ENCODE measurements at places on chromosomes 16 and 17. TPM values are rescaled to one million over a fixed set of nuclear protein-coding genes. Genes with fewer than 3 reads are reported as not detected.

The ANKRD40CL gene
- 0.60 TPM for polyA plus RNA-seq

The MPHOSPH6 gene
- polyA plus RNA-seq, result 40.6 TPM

The PPY gene
- 1.7 TPM for polyA plus RNA-seq

The XYLT1 gene
- 6.6 TPM for polyA plus RNA-seq

The SDR42E1 gene
- polyA plus RNA-seq, result 8.1 TPM

The CACNG5 gene
- polyA plus RNA-seq, result not detected

The RCVRN gene
- polyA plus RNA-seq, result 0.49 TPM

GRCh38 chr16:6447021-6447790 lies 885.4 kb upstream of the RBFOX1 start:
- DNase-seq, result no peak

- no peak for DNase-seq
These were observed 10.5 kb downstream of the TIMM22 start for GRCh38 chr17:1007310-1008007.

DNA sequence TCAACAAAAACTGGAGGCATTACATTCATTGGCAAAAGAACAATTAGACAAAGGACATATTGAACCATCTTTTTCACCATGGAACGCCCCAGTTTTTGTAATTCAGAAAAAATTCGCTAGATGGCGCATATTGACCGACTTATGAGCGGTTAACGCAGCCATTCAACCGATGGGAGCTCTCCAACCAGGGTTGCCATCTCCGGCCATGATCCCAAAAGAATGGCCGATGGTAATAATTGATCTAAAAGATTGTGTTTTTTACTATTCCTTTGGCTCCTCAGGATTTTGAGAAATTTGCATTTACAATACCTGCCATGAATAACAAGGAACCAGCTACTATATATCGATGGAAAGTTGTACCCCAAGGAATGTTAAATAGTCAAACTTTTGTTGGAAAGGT lies 21.4 kb downstream of the ALOX15B start:
- peak; percentile 57 for DNase-seq

- no peak for DNase-seq
These were observed 8.3 kb downstream of the BAIAP3 start for GRCh38 chr16:1341495-1342420.

GRCh38 chr17:3513305-3514035 lies 37.7 kb downstream of the ASPA start:
- DNase-seq, result no peak

DNA sequence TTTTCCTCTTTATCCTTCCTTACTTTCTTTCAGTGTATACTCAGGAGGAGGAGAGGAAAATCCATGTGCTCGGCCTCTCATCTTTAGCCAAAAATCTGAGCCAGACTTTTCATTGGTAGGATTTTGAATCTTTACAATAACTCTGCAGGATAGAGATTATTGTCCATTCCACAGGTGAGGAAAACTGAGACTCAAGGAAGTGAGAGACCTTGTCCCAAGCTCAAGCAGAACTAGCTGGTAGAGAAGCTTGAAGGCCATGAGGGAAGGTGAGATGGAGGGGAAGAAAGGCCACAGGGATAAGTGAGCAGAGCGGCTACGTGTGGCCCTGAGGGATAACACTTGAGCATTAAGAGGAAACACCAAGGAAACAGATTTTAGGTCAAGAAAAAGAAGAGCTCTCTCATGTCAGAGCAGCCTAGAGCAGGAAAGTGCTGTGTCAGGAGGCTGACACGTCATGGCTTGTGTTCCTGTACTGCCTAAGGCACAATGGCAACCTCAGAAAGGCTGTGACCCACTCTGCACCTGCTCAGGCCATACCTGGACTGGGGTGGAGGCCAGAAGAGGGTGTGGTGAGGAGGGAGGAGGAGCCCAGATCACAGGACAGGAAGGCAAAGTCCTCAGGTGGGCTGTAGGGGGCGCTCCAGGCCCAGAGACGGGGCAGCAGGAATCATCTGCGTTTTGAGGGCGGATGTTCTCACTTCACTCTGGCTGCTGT lies 11.9 kb downstream of the MT4 start:
- DNase-seq, result peak; percentile 30

DNA sequence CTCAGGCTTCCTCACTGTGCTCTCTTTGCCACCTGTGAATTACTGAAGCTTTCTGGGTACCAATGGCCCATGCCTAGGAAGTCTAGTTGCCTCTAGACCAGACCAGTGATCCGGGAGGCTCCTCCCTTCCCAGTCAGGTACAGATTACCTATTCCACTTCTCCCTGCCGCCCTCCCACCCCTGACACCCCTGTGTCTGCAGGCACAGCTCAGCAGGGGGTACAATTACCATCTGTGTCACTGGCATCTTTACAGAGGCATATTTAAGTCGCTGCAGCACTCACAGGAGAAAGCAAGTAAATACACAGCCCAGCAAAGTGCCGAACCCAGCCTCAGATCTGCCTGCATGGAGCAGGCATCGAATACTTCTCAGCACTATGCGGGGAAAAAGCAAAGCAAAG lies 5.3 kb upstream of the WSCD1 start:
- DNase-seq, result no peak

GRCh38 chr17:51057534-51057933 lies 63.1 kb downstream of the SPAG9 start:
- no peak for DNase-seq

DNA sequence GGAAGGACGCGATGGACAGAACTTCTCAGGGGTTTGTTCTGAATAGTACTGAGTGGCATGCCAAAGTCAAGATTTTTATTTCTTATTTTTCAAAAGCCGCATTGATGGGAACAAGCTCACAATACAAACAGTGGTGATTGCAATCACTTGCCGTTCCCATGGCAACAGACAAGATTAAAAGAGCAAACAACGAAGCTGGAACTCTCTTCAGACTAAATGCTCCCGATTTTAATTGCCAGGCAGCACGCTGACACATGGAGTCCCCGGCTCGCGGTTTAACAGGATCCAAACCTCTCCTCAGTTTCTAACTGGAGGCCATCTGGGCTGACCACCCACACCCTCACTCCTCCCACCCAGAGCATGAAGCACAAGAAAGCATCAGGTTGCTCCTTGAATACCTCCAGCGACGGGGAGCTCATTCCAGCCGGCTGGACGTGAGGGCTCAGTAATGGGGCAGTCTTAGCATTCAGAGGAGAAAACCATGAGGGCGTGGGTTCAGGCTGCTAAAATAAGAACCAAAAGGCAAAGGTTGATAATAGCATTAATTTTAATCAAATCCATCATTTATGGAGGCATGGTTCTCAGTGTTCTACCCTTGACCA lies 41.5 kb downstream of the AIPL1 start:
- no peak for DNase-seq

GRCh38 chr16:12455287-12455798 lies 348.3 kb downstream of the CPPED1 start:
- DNase-seq, result no peak

DNA sequence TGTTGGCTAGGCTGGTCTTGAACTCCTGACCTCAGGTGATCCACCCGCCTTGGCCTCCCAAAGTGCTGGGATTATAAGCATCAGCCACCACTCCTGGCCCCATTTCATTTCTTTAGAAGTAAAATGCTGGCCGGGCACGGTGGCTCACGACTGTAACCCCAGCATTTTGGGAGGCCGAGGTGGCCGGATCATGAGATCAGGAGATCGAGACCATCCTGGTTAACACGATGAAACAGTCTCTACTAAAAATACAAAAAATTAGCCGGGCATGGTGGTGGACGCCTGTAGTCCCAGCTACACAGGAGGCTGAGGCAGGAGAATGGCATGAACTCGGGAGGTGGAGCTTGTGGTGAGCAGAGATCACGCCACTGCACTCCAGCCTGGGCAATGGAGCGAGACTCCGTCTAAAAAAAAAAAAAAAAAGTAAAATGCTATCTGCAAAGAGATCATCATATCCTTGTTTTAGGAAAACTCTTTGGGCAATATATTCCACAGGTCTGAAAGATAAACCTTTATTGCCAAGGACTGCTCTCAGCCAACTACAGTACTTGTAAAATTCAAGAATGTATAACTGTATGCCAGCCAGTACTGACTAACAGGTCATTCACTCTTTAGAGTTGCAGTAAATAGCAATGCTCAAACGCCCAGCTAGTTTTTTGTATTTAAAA lies 3.8 kb downstream of the GJC1 start:
- no peak for DNase-seq

GRCh38 chr16:69691980-69692911 lies 34.1 kb downstream of the NQO1 start:
- DNase-seq, result no peak

GRCh38 chr16:50224286-50224685 lies 42.1 kb upstream of the ADCY7 start:
- DNase-seq, result no peak

GRCh38 chr17:65254166-65254565 lies 117.0 kb downstream of the RGS9 start:
- DNase-seq, result no peak

DNA sequence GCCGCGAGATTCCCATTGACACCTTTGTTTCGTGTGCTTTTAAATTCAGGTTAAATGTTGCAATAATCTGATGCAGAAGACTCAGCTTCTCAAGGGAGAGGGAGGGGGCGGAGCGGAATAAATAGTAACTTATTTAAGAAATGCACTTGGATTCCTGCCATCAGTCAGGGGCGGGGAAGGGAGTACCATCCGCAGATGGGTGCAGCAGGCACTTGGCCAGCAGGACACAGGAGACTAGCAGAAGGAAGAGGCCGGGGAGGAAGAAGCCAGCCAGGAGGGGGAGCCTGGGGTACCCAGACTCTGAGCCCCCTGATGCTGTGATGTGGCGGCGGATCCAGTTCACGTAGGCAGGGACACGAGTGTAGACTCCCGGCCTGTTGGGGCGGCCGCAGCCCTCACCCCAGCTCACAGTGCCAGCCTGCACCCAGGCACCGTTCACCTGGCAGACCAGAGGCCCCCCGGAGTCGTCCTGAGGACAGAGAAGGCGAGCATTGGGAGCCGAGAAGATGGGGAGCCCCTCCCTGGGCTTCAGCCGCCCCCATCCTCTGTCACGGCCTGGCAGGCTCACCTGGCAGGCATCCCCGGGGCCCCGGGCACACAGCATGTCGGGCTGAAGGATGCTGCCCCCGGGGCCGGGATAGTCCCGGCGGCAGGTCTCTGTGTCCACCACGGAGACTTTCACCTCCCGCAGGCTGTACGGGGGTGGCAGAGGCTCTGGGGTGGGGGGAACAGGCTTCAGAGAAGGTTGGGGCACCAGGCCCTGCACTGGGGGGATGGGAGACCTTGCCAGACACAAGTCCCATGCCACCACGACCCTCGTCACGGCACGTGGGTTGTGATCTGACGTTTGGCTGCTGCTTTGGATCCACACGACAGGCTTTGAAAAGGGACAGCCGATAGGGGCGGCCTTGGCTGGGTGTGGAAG lies 3.2 kb downstream of the TPSG1 start:
- no peak for DNase-seq

DNA sequence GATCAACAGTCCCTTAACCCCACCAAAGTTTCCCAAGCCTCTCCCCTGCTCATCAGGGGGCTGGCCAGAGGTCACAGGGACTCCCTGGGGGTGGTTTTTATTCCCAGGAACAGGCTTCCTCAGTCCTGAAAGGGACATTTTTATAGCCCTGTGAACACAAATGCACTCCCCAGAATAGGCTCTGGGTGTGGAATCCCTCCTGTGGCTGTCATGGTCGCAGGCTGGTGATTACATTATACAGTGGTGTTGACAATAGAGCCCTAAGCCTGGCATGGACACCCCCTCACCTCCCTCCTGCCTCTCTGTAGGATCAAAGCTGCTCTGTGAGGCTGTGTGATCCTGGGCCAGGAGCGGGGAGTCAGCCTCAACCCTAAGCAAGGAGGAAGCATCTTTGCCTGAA lies 1.4 kb upstream of the CA4 start:
- DNase-seq, result no peak

GRCh38 chr17:63623786-63624530 lies 1.7 kb downstream of the MAP3K3 start:
- no peak for DNase-seq

All from right lung (tissue), 10 donors.